ENCODE measurements at places on chromosomes 6 and 20. TPM values are rescaled to one million over a fixed set of nuclear protein-coding genes. Genes with fewer than 3 reads are reported as not detected.

GRCh38 chr6:14498748-14499147, 381.2 kb downstream of the CD83 start:
- no peaks in the 10 kb centered on the region for H3K36me3 ChIP-seq
- H3K4me3 ChIP-seq, result no peak overlapping the region
- no peaks in the 10 kb centered on the region for H3K4me1 ChIP-seq

GRCh38 chr6:56709650-56710049, 67.0 kb upstream of the DST start:
- no peak for DNase-seq
- no peaks in the 10 kb centered on the region for H3K36me3 ChIP-seq
- H3K27me3 ChIP-seq, result no peaks in the 10 kb centered on the region
- H3K4me3 ChIP-seq, result no peak overlapping the region
- H3K4me1 ChIP-seq, result no peaks in the 10 kb centered on the region

The FUT9 gene
- total RNA-seq, result 0.05 TPM

GRCh38 chr6:23308166-23308565, 738.8 kb downstream of the HDGFL1 start:
- no peaks in the 10 kb centered on the region for H3K27me3 ChIP-seq
- H3K36me3 ChIP-seq, result no peaks in the 10 kb centered on the region
- no peak overlapping the region for H3K27ac ChIP-seq
- H3K4me1 ChIP-seq, result no peaks in the 10 kb centered on the region
- no peak overlapping the region for H3K4me3 ChIP-seq

- no peak for DNase-seq
- H3K27ac ChIP-seq, result no peak overlapping the region
- H3K4me1 ChIP-seq, result no peaks in the 10 kb centered on the region
Measured at GRCh38 chr6:158548418-158549161, 11.3 kb upstream of the TMEM181 start.

DNA sequence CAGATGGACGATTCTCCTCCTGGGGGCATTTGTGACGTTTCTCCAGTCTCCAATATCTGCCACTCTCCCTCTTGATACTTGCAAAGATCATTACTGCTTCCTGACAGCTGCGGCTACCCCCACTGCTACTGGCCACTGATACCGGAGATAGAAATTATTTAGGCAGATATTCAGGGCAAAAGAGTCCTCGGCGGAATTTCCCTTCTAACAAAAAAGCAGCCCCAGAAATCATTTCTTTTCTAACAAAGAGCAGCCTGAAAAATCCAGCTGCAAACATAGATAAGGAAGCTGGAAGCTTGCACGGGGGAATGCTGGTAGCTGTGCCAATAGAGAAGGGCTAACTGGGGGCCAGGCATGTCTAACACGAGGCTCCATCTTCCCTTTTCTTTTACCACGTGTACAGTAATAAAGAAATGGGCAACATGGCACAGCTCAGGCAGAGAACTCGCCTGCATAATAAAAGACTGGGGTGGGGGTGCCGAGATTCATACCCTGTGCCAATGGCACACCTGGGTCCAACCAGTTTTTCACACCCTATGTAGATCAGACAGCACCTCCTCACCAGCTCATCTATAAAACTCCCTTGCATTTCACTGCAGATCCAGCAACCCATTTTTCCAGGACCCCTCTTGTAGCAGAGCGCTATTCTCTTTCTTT, 6.1 kb downstream of the TP53RK start:
- DNase-seq, result no peak
- peaks cover 2% of the 10 kb centered on the region for H3K36me3 ChIP-seq
- H3K4me3 ChIP-seq, result no peak overlapping the region
- peaks cover 14% of the 10 kb centered on the region for H3K4me1 ChIP-seq
- H3K27me3 ChIP-seq, result no peaks in the 10 kb centered on the region

The MACROD2 gene
- total RNA-seq, result 1.6 TPM

The ENPP4 gene
- 13.6 TPM for total RNA-seq

DNA sequence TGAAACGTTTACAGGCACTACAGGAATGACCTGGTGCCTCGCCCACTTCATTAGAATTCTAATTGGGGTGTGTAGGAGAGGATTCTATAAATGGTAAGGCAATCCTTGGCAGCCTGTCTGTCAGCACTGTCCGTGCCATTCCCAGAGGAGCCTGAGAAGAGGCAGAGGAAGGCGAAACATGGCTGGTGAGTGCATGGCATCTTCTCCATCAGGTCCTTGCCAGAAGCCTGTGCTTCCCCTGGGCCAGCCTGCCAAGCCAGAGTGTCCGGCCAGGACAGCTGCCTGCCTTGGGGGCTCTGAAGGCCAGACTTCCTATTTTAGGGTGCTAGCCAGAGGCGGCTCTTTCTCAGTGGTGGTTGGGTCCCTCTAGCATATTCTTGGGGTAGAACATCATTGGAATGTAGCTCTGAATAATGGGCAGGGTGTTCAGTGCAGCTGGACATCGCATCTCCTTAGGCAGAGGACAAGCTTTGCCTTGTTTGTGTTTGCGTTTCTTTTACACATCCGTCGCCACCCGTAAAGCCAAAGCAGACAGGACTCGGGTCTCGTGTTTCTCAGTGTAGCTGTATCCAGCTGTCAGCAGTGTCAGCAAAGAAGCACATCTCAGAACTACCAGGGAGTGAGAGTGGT, at the start of gene TGM3:
Gene TGM3 (plus strand): TSS at position 116 of the 630 bp plus-strand sequence. CDS start 63 bp downstream, at position 179.
- no peaks in the 10 kb centered on the region for H3K4me1 ChIP-seq
- H3K27ac ChIP-seq, result no peak within 1 kb of the TSS
- peaks cover 2% of the 10 kb centered on the region for H3K27me3 ChIP-seq
- H3K36me3 ChIP-seq, result no peaks in the 10 kb centered on the region
- no peak within 1 kb of the TSS for H3K4me3 ChIP-seq
- DNase-seq, result no peak

The DEFB115 gene
- total RNA-seq, result not detected

DNA sequence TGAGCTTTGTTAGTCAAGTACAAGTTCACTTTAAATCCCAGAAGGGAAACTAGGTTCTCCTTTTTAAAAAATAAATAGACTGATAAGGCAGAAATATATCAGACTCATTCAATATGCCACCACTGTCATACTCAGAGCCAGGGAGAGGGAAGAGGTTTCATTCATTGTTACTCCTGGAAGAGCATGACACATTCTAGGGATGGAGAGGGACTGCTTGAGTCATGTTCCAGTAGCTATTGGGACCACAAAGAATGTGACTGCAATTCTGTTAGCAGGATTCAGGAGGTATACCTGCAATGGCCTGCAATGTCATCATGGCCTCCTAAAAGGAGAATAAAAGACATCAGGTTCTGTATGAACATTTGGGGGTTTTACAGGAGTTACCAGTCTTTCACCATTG, 167.6 kb downstream of the TFAP2B start:
- no peak overlapping the region for H3K4me3 ChIP-seq
- no peaks in the 10 kb centered on the region for H3K27me3 ChIP-seq
- no peaks in the 10 kb centered on the region for H3K36me3 ChIP-seq
- H3K4me1 ChIP-seq, result no peaks in the 10 kb centered on the region
- no peak overlapping the region for H3K27ac ChIP-seq

- no peak overlapping the region for H3K4me3 ChIP-seq
- no peaks in the 10 kb centered on the region for H3K4me1 ChIP-seq
- no peaks in the 10 kb centered on the region for H3K36me3 ChIP-seq
- DNase-seq, result no peak
- H3K27me3 ChIP-seq, result no peaks in the 10 kb centered on the region
- no peak overlapping the region for H3K27ac ChIP-seq
Measured at GRCh38 chr6:124742971-124743370, 219.3 kb upstream of the RNF217 start.

GRCh38 chr6:52373151-52373690, 11.3 kb downstream of the PAQR8 start:
- no peak for DNase-seq
- H3K36me3 ChIP-seq, result peaks cover 9% of the 10 kb centered on the region
- peaks cover 4% of the 10 kb centered on the region for H3K4me1 ChIP-seq
- no peak overlapping the region for H3K4me3 ChIP-seq
- H3K27ac ChIP-seq, result no peak overlapping the region

DNA sequence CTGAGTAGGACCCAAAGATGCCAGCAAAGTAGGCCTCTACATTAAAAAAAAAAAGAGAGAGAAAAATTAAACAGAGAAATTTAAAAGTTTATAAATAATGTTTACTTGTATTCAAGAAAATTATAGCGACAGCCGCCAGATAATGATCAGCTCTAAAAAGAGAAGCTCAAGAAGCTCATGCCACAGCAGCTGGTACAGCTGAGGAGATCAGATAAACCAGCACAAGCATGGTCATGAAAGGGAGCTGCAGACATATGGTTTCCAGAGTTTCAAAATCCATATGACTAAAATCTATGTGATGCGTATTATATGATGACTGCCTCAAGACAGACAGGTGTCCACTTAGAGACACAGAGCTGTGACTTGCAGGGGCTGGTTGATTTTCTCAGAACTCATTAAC, 13.6 kb upstream of the HLA-C start:
- H3K4me1 ChIP-seq, result peaks cover 16% of the 10 kb centered on the region
- DNase-seq, result no peak
- no peaks in the 10 kb centered on the region for H3K27me3 ChIP-seq
- no peak overlapping the region for H3K4me3 ChIP-seq
- H3K36me3 ChIP-seq, result no peaks in the 10 kb centered on the region

The BTN2A1 gene
- total RNA-seq, result 8.1 TPM

DNA sequence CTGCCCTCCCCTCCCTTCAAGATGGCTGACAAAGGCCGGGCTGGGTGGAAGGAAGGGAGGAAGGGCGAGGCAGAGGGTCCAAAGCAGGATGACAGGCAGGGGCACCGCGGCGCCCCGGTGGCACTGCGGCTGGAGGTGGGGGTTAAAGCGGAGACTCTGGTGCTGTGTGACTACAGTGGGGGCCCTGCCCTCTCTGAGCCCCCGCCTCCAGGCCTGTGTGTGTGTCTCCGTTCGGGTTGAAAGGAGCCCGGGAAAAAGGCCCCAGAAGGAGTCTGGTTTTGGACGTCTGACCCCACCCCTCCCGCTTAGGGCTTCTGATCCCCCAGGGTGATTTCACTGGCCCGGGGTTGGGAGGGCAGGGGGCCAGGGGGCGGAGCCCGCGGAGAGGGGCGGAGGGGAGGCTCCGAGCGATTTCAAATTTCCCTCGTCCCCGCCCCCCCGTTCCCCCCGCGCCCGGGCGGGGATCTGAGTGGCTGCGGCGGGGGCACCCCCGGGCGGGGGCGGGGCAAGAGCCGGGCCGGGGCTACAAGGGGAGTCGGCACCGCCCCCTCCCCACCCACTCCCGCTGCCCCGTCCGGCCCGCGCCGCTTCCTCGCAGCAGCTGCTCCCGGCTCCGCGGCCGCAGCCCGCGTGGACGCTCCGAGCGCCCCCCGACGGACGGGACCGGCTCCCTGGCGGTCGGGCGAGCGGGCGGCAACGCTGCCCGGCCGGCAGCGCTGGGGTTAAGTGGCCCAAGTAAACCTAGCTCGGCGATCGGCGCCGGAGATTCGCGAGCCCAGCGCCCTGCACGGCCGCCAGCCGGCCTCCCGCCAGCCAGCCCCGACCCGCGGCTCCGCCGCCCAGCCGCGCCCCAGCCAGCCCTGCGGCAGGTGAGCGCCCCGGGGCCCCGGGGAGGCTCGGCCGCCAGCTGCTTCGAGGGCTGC, at the start of gene DNMT3B:
Gene DNMT3B (plus strand): TSS at position 555 of the 923 bp plus-strand sequence. CDS start 17,939 bp downstream, outside the sequence.
- DNase-seq, result no peak
- H3K4me3 ChIP-seq, result peak within 1 kb of the TSS; percentile 69
- H3K27me3 ChIP-seq, result no peaks in the 10 kb centered on the region
- no peaks in the 10 kb centered on the region for H3K36me3 ChIP-seq
- H3K27ac ChIP-seq, result no peak within 1 kb of the TSS

The MEP1A gene
- 0.14 TPM for total RNA-seq

DNA sequence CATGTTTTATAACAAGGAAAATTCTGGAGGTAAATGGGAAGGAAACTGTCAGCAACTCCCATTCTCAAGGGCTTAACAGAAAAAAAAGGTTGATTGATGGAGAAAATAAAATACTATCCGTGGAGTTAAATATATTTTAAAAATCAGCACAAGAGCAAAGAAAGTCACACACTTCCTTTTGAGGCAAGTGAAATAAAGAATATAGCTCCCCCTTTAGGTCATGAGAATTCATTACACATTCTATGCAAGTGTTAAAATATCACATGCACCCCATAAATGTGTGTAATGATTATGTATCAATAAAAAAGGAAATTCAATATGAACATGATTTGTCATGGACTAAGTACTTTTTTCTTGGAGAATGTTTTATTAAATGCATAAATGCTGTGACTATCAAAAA, 349.2 kb downstream of the TPBG start:
- DNase-seq, result no peak
- H3K4me3 ChIP-seq, result no peak overlapping the region
- no peaks in the 10 kb centered on the region for H3K36me3 ChIP-seq
- no peaks in the 10 kb centered on the region for H3K27me3 ChIP-seq
- H3K27ac ChIP-seq, result no peak overlapping the region

- H3K4me1 ChIP-seq, result no peaks in the 10 kb centered on the region
- H3K4me3 ChIP-seq, result no peak overlapping the region
- no peaks in the 10 kb centered on the region for H3K36me3 ChIP-seq
- DNase-seq, result no peak
- no peaks in the 10 kb centered on the region for H3K27me3 ChIP-seq
Measured at GRCh38 chr6:117205876-117206275, 59.5 kb upstream of the VGLL2 start.

GRCh38 chr6:88881451-88881850, 82.0 kb downstream of the RNGTT start:
- H3K36me3 ChIP-seq, result peaks cover 6% of the 10 kb centered on the region
- no peak for DNase-seq
- H3K4me3 ChIP-seq, result no peak overlapping the region

The RIPPLY2 gene
- total RNA-seq, result 0.28 TPM

DNA sequence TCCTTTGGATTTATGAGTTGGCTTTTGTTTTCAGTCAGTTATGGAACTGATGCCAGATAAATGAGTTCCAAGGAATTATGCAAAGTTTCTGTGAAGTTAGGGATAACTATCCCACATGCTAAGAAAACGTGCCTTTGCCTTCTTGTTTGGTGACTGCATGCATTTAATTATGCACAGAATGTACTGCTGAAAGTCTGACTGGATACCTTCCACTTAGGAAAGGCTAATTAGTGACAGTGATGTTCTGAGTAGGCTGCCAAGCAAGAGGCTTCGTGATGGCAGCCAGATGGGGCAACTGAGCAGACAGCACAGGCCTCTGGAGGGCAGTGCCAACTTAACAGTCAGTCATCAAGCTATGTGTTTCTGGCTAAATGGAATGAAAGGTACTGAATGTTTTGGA, 289.9 kb downstream of the CD109 start:
- no peaks in the 10 kb centered on the region for H3K4me1 ChIP-seq
- no peak overlapping the region for H3K27ac ChIP-seq
- H3K36me3 ChIP-seq, result no peaks in the 10 kb centered on the region
- DNase-seq, result no peak

Measured in thymus (tissue), 14 donors.